Sigmoid colon (tissue), 7 donors: ENCODE measurements at places on chromosomes 2 and 18. TPM values are rescaled to one million over a fixed set of nuclear protein-coding genes. Genes with fewer than 3 reads are reported as not detected.

The INPP4A gene
- total RNA-seq = 30.4 TPM

GRCh38 chr18:47500930-47501329 is 249.5 kb upstream of the SKOR2 start:
- no peak for DNase-seq

DNA sequence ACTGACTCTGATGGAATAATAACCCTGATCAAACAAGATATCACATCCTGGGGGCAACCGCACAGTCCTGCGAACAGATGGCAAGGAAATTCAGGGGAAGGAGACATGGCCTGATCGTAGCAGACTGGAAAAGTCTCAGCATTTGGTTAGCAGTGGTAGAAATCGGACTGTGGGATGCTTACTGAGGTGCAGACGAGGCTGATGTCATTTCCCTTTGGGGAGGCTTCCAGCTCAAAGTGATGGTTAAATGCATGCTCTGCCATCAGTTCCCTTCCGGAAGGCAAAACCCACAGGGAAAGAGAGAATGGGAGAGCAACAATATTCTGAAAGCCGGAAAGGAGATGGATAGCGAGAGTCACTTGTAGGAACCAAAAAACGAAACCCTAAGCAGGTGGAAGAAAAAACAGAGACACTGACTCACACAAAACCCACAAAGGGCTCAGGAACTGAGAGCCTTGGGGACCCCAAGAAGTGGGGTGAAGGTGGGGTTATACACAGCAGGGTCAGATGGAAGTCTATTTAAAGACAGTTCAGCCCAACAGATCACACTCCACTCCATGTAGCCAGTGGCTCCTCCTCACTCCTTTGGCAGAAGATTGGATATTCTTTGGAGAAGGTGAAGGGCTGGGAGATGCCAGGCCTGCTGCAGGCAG is 93.1 kb downstream of the INPP5D start:
- DNase-seq = no peak

DNA sequence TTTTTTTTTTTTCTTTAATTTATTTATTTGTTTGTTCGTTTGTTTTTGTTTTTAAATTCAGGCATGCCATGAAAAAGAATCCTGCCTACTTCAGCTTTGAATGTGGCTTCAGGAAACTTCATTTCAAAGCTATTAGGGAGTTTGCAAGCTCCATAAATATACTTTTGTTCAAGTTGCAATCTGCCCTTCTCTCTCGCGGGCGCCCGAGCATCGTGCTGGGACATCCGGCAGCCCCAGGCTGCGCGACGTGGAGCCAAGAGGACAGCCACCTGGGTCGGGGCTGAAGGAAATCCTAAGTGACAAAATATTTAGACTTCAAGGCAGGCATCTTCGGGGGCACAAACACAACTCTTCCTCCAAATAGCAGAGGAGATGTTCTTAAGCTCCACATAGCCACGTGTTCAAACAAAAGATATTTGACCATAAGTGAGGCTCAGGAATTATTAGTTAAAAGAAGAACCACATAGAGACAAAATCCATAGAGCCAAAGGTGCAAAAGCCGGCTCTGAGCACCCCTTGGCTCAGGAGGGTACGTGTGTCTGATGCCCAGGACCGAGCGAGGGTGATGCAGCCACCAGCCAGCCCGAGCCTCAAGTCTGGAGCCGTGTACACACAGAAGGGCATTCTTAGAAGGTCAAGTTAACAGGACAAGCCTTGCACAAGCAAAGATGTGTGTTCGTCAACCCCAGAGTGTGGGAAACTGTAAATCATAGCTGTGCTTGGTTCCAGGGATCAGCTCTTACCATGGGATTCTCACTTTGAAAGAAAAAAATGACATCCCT is 256.5 kb upstream of the SALL3 start:
- peak; percentile 18 for DNase-seq

- DNase-seq = no peak
Measured at GRCh38 chr2:125701070-125701469, 954.9 kb upstream of the GYPC start.

- no peak for DNase-seq
Measured at GRCh38 chr2:65278531-65278981, 50.9 kb downstream of the ACTR2 start.

The XDH gene
- total RNA-seq = not detected
